ENCODE measurements at places on chromosomes 16 and 17.

DNA sequence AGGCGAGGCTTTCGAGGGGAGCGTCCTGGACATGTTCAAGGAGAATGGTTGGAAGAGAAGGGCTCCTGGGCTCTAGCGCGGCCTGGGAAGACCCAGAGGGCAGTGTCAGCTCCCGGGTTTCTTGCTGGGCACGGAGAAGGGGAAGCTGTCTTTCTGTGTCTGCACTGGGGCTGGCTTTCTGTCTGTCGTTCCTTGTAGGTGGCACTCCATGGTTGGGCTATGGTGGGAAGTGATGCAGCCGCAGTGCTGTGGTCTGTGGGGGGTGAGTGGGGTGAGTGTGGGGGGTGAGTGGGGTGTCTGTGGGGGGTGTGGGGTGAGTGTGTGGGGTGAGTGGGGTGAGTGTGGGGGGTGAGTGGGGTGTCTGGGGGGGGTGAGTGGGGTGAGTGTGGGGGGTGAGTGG lies 13.7 kb downstream of the RNF213 start:
- no peak for DNase-seq

- DNase-seq: peak; percentile 22
Observed at GRCh38 chr17:6627019-6627418, 13.5 kb downstream of the KIAA0753 start.

- DNase-seq: no peak
Observed at GRCh38 chr16:20107083-20107482, 33.4 kb upstream of the GPR139 start.

DNA sequence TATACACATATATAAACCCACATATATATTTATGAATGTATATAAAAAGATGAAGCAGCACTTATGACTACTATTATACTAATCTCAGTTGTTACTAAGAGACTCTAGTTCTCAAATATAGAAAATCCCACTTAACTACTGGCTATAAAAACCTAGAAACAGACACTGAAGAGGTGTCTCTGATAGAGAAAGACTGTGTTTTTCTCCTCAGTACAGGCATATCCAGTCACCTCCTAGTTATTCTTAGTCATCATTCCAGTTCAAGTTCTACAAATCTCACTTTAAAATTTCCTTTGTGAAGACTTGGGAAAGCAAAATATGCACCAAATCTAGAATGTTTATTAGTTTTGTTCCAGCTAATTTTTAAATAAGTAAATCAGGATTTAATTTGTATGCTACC lies 93.9 kb downstream of the STH start:
- no peak for DNase-seq

DNA sequence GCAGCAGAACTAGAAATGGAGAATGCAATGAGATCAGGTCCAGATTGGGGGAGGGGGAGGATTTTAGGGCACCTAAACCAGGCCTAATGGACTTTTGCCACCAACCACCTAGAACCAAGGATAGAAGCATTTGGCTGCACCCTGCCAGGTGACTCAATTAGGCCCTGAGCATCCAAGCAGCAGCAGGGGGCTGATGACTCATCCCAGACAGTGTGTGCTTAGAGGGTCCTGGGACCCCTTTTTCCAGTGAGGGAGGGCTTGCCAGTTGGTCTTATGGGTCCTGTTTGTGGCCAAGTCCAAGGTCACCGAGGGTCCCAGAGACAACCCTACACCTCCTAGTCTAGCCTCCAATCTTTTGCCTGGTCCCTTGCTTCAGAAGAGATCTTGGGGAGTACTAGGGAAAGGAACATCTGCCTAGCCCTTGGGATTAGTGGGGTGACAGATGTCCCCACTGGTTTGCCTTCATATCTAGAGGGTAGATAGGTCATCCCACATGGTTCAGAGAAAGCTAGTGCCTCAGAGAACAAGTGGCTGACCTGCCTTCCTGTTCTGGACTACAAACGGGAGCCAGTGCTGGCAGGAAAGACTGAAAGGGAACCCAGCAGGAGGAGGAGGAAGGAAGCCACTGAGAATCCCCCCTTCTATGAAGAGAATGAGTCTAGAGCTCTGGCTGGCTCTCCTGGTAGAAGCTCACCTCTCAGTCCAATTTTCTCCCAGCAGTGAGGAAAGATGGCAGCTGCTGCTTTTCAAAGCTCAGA lies 1.6 kb upstream of the TBKBP1 start:
- peak; percentile 3 for DNase-seq
